ENCODE measurements at places on chromosomes 13 and 19.

DNA sequence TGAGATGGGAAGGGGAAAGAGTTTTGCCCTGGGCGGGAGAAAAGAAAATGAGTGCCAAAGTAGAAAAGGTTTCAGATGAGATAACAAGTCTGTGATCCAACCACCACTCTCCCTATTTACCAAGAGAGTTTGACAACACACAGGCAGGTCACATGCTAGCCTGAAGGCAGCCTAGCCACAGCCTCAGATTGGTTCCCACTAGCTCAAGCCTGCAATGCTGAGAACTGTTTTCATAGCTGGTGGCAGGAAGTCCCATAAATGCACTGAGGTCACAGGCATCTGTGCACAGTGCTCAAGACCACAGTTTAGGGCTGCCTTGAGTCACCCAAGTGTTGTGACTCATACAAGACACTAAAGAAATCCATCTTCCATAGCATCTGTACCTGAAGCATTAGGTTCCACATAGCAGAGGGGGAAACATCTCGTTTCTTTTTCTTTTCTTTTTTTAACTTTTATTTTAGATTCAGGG, 18.5 kb upstream of the POP4 start:
- DNase-seq, result peak; percentile 50

DNA sequence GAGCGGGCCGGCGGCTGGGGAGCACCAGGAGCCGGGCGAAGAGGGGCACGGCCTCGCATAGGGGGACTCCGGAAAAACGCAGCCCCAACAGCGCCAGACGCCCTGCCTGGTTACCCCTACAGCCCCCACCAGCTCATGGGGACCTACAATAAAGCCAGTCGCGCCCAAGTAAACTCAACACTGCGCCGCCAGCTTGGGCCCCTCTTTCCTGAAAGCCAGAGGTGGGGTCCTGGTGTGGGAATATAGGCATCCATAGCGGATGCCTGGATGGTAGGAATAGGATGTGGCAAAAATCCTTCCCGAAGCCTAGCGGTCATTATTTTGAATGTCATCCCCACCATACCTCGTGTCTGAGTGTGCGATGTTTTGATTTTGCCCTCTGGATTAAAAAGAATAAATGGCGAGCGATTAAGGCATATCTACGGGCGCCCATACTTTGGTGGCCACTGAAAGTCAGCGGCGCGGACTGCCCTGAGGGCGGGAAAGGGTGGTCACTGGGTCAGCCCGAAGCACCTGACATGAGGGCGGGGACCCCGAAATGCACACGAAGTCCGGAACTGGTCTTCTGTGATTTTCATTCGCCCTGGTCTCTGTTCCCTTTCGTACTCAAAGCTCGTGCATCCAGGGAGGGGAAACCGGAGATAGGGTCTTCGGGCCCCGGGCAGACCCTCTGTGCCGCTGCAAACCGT, at the start of the genes NHLRC3 and PROSER1:
TSS of gene NHLRC3 (plus strand) at position 577 of the 689 bp plus-strand sequence. CDS start 184 bp downstream, outside the sequence.
TSS of gene PROSER1 (minus strand) at position 210 of the 689 bp plus-strand sequence. CDS start 847 bp downstream, outside the sequence.
- peak; percentile 78 for DNase-seq

DNA sequence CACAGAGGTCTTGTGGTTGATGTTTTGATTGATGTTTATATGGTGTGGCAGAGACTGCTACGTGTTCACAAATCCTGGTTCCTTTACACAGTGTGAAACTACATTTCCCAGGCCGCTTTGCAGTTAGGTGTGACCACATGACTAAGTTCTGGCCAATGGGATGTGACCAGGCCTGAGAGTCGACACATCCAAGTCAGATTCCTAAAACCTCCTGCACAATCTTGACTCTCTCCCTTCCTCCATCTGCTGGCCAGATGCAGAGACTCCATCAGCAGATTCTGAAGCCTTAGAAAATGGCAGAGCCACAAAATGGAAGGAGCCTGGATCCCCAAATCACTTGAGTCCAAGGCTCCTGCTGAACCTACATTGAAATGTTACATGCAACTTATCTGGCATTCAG, 12.6 kb downstream of the CD37 start:
- no peak for DNase-seq

GRCh38 chr19:45780448-45781213, 1.7 kb downstream of the DMPK start:
- no peak for DNase-seq

- DNase-seq, result no peak
Observed at GRCh38 chr13:90068658-90069057, 1278.8 kb upstream of the MIR17HG start.

GRCh38 chr19:13160557-13160956, 10.3 kb downstream of the IER2 start:
- DNase-seq, result no peak

- DNase-seq, result no peak
Observed at GRCh38 chr13:77274126-77274525, 52.8 kb downstream of the MYCBP2 start.

DNA sequence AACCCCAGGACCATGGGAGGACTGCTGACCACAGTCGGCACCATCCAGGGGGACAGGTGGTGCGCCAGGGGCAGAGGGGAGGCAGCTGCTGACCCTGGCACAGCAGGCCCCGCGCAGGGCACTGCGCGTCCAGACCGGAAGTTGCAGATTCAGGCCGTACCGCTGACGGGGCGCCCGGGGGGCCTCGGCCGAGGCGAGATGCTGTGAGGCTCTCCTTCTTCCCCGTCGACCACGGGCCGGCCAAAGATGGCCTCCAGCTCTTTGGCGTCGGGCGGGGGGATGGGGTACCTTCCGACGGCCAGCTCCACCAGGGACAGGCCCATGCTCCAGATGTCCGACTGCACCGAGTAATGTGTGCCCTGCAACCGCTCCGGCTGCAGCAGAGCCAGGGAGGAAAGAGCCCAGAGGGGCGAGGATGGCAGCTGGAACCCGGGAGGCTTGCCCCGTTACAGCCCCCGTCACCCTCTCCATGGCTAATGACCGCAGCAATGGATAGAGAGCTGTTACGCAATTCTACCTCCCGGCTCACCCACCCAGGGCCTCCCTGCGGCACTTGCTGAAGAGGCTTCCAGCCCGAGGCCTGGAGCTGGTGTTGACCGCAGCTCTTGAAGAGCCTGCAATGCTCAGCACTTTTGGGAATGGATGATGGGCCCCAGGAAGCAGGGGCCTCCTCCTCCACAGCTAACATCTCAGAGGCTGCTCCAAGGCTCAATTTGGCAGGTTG, 24.7 kb downstream of the MAP2K2 start:
- DNase-seq, result no peak

DNA sequence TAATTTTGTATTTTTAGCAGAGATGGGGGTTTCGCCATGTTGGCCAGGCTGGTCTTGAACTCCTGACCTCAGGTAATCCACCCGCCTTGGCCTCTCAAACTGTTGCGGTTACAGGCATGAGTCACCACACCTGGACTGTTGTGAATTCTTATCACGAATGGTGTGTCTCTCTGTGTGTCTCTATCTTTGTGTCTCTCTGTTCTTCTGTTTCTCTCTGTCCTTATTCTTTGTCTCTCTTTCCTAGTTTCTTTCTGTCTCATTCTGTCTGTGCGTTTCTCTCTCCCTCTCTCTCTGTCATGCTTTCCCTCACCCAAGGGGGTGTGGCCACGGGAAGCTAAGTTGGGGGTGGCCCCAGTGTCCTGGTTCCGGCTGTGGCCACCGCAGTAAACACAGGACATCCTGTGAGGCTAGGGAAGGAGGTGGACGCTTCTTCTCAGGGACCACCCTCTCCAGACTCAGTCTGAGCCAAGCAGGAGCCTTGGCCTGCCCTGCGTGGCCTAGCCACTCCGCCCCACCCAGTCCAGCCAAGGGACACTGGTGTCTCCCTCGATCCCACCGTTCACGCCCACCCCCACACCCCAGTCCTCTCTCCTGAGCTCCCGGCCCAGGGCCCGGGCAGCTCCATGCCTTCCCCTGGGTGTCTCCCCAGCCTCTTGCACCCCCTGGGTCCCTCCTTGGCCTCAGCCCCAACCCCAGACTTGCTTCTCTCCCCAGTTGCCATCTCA, 3.9 kb upstream of the PRX start:
- no peak for DNase-seq

- no peak for DNase-seq
Observed at GRCh38 chr13:77351315-77351714, 24.4 kb upstream of the MYCBP2 start.

GRCh38 chr19:46746281-46747057, at the start of gene STRN4:
Gene STRN4 (minus strand): TSS chr19:46746450. CDS start chr19:46746430, 20 bp downstream.
- peak; percentile 27 for DNase-seq

DNA sequence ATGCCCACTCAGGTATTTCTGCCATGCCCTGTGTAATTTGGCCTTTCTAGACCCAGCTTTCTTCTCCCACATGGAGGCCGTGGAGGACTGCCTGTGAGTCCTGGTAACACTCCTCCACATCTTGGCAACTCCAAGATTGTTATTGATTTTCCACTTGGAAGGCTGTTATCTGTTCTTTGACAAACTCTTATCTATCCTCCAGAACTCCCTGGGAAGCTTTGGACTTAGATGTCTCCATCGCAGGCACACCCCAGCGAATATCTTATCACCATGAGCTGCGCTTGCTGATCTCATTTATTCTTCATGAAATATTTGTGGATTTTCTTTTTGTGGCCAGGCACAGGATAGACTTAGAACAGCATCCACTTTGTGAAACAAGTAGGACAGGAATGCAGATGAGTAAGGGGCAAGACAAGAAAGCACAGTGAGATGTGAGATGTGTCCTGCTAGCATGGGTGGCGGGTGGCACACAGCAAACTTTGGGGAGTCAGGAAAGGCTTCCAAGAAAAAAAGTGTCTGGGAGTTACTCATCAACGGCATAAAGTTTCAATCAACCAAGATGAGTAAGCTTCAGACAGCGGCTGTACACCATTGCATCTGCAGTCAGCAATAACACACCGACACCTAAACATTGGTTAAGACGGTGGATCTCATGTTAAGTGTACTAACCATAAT, 84.5 kb upstream of the IRS2 start:
- DNase-seq, result no peak

DNA sequence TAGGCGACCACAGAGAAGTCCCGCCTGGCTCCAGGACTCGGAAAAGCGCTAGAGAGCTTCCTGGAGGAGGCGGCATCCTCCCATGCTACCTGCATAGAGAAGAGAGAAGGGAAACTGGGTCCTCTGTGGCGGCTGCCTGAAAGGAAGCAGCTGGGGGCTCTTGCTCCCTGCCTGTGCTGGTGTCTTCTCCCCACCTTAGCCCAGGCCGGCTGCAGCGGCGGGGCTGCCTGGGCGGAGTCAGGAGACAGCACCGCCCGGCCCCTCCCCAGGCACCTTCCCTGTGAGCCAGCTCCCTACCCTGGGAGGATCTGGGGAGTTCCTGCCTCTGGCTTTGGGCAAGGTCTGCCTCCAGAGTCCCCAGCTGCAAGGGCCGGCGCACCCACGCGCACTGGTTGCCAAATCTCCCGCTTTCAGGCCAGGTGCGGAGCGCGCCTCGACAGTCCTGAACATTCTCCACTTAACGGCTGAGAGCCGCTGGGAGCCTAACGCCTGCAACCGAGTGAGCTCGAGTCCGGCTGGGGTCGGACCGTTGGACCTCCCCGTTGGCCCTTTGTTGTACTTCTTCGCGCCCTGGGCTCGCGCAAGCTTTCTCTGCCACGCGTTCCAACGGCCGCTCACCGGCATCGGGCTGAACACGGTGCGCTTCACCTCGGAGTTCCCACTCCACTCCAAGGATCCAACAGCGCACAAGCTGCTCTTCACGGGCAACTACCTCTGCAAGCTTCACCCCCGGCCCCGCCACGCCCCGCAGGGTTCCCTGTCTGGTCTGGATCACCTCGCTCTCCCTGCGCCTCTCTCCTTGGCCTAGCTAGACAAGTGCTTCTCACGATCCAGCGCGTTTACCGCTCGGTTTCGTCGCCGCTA, 21.8 kb upstream of the ZNF30 start:
- no peak for DNase-seq

DNA sequence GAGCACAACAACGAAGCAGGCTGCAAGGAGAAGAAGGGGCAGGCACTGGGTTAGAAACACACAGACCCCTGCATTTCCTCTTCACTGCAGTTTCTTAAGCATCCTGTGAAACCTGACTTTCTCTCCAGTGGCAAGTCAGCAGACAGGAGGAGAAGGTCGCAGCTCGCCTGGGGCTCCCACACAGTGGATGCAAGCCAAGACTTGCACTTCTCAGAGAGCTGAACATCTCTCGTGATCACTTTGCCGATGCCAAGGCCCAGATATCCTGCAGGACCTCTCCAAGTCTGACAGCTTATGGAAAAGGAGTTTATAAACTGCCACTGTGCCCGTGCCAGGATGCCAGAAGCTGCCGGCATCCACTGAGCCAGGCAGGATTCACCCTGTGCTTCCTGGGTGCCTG, 18.4 kb downstream of the TMEM272 start:
- DNase-seq, result no peak

GRCh38 chr13:29484236-29484635, 111.3 kb downstream of the SLC7A1 start:
- no peak for DNase-seq

GRCh38 chr13:79307866-79308298, 98.2 kb downstream of the RBM26 start:
- DNase-seq, result no peak

DNA sequence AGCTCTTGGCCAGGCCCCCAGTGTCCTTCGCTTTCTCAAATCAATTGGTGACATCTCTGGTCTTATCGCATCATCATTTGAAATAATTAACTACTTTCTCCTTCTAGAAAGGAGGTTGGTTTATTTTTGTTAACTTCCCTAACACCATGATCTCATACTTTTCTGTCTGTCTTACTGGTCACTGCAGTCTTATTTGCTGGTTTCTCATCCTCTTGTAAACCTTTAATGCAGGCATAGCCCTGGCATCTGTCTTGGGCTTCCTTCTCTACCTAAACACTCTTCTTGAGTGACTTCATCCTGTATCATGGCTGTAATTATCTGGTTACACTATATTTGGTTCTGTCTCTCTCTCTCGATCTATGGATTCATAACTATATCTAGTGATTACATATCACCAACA, 152.8 kb downstream of the CYSLTR2 start:
- DNase-seq, result no peak

DNA sequence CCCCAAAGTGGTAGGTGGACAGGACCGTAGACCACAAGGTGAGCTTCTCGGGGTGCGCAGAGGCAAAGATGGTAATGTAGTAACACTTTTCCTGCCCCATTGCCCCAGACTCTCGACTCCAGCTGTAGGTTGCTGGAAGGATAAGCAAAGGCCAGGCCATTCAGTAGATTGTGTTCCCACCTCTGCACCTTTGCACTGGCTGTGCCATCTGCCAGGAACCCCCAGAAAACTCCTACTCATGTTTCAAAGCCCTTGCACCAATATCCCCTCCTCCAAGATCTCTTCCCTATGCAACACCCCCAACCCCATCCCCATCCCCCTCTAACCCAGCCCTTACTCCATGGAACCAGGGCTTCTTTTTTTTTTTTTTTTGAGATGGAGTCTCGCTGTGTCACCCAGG, 18.3 kb downstream of the IL12RB1 start:
- DNase-seq, result no peak
